Thoracic aorta endothelial cell (primary cell): ENCODE measurements at places on chromosomes 13 and 19. TPM values are rescaled to one million over a fixed set of nuclear protein-coding genes. Genes with fewer than 3 reads are reported as not detected.

The FAM32A gene
- total RNA-seq: 101 and 104 TPM in 2 replicates

The FSD1 gene
- 16.0 and 18.1 TPM in 2 replicates for total RNA-seq

The ZNF880 gene
- total RNA-seq: 9.5 and 11.8 TPM in 2 replicates

The KIR2DL4 gene
- not detected in 2 replicates for total RNA-seq

The NLRP9 gene
- not detected in 2 replicates for total RNA-seq

The CDX2 gene
- not detected in 2 replicates for total RNA-seq

The ZNF865 gene
- 1.6 and 1.8 TPM in 2 replicates for total RNA-seq

The FAM83E gene
- 0.27 and 0.57 TPM in 2 replicates for total RNA-seq

The ZNF543 gene
- 9.5 and 10.4 TPM in 2 replicates for total RNA-seq
